ENCODE measurements at places on chromosomes 16 and 17.

DNA sequence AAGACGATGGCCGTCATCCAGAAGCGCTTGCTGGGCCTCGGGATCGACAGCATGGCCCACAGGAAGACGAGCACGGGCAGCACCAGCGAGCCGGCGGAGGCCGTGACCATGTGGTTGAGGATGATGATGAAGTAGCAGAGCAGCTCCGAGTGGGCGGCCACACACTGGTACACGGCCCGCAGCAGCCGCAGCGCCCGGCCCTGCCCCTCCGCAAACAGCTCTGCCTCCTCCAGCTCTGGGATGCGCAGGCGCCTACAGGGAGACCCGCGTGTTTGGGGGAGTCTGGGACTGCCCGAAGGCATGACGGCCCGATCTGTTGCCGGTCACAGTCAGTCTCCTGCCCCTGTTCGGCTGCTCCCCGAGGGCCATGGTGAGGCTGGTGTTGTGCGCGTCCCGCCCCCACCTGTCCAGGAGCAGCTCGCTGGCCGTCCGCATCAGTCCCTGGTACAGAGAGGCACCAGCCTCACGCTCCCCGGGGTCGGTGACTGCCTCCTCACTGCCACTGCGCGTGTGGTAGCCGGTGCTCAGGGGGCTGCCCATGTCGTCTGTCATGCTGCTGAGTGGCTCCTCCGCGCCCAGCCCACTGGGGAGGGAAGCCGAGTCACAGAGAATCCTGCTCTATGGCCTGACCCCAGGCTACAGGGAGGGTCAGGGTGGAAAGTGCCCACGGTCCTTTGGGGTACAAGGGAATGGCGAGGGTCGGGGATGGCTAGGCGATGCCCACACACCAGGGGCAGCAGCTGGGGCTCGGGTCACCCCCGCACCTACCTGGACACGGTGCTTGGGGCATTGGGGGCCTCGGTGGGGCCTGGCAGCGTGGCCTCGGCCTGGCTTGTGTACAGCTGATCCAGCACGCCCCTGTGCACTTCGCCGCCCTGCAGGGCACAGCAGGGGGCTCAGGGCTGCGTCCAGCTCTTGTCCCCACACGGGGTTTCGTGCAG, 15.8 kb downstream of the CTU2 start:
- no peak for DNase-seq

GRCh38 chr16:80693553-80693952, 110.8 kb downstream of the CDYL2 start:
- DNase-seq: no peak

DNA sequence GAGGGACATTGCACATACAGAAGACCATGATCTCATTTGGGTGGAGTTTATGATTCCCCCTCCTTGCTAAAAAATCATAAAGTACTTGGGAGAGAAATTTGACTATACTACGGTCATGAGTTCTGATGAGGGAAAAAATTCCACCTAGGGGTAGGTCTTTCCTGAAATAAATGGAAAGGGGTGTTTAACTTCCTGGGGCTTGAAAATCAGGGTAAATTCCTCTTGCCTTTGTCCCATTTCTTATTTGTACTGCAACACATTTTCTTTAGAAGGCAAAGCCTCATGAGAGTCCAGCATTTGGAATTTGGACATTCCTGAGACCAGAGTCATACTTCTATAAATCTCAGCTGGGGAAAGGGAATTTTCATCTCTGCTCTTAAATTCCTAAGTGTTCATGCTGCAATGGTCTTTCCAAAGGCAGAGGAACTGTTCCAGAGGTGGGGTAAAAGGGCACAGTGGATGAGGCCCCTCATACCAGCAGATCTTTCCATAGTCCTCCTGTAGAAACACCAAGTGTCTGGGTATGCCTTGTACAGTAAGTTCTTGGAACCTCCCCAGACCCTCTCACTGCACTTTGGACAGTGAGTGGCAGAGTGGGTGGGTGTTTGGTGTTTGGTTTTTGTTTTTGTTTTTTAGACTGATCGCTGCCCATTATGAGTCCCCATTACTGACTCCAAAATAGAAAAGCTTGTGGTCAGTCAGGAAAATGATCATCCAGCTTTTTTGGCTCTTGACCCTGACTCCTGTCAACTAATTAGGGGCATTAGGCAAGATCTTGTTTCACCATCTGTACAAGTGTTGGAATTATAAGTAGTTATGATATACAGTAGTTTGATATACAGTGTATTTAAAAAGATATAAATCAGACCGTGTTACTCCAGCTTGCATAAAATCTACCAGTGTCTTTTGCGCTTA, 6.0 kb downstream of the LYRM1 start:
- no peak for DNase-seq

DNA sequence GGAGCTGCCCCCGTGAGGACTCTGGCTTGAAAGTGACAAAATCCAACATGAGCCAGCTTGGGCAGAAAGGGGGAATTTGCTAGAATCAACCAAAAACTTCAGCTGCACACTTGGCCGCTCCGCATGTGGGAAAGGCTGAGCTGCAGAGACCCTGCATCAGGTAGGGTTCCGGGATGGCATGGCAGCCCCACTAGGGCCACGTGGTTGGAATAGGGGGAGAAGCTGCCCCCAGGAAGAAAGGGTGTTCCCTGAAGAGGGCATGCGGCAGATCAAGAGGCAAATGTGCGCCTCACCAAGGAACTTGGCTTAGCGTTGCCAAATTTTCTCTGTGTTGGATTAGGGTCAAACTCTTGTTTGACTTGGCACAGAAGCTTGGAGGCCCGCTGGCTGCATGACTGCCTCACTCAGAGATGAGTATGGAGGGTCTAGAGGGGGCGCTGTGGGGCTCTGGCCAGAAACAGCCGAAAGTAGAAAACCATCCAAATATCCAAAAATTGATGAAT, 29.2 kb upstream of the WFIKKN2 start:
- no peak for DNase-seq

- DNase-seq: no peak
These were observed 16.0 kb downstream of the ENGASE start for GRCh38 chr17:79090443-79091225.

DNA sequence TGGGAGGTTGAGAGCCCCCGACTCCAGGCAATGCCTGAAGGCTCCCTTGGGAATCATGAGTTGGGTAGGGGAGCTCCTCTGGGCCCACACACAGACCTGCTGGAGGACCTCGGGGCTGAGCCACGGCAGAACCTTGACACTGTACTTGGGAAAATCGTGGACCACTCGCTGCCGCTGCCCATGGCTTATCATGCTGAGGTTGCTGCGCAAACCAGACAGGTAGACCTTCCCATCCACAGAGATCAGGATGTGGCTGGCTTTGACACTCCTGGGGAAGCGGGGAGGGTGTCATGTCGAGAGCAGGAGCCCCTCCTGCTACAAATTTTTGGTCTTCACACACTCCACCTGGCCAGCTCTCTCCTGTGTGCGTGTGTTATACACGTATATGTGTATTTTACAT, 7.2 kb upstream of the LIMD2 start:
- no peak for DNase-seq

DNA sequence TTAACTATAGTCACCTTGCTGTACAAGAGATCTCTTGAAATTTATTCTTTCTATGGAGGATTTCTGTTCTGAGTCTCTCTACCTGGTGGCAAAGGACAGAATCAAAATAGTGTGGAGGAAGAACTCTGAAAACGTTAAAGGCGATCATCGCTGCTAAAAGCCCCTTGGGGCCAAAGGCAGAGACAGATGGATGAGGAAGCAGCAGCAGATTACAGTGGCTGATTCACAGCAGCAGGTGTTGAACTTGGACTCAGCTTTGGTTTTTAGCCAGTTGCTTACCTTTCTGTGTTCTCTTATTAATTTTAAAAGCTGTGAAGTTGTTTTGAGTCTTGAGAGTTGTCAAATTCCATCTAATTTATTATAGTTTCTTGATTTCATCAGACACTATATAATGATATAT, 956.1 kb upstream of the GOT2 start:
- no peak for DNase-seq

GRCh38 chr16:11581678-11582077, 5.0 kb downstream of the LITAF start:
- DNase-seq: no peak

- DNase-seq: no peak
These were observed 363.4 kb downstream of the CDH13 start for GRCh38 chr16:82990155-82990554.

- no peak for DNase-seq
These were observed 25.8 kb downstream of the PEMT start for GRCh38 chr17:17565471-17566339.

DNA sequence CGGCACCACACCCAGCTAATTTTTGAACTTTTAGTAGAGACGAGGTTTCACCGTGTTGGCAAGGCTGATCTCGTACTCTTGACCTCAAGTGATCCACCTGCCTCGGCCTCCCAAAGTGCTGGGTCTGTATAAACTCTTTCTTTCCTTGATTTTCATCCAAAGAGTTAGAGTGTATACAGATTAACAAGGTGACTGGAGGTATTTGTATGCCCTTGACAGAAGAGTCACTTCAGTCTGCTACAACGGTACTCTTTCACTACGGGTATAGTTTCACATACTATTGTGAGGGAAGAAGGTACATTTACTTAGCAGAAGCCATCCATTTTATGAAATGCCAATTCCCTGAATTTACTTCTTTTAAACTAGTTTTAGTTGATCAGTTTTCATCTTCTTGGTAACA, 32.5 kb downstream of the PPM1E start:
- no peak for DNase-seq

- DNase-seq: peak; percentile 36
These were observed 688 bp downstream of the ADAP2 start for GRCh38 chr17:30922235-30923030.

DNA sequence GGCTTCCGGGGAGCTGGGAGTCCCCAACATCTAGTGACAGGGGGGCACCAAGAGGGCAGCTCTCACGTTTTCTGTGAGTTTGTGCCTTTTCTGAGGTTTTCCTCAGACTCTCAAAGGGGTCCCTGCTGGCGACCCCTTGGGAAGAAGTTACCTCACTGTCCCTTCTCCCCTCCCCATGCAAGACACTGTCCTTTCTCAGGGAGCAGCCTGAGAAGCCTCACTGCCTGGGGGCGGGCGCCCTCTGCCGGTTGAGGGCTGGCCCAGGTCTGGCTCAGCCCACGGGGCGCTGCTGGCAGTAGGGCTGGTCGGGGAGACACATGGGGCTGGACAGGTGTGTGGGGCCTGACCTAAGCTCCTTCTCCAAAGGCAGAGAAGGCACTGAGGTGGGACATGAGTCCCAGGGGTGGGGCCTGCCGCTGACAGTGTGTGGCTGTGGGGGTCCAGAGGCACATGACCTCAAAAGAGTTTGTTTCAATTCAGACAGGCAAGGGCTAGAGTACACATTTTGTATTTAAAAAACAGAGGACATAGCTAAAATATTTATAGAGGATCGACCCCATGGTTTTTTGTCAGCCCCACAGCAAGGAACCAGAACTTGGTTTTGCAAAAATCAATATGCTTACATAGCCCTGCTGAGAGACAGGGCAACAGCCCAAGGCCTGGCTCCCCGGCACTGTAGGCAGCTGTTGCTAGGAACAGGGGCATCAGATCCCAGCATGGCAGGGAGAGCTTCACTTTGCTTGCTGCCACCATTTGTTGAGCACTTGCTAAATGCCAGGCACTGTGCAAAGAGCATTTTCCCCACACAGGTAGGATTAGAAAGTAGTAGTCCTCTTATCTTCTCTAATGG, 18.5 kb upstream of the ALDH3A1 start:
- peak; percentile 90 for DNase-seq
